Type B pancreatic cell (in vitro differentiated cells): ENCODE measurements at places on chromosomes 13 and 19. TPM values are rescaled to one million over a fixed set of nuclear protein-coding genes. Genes with fewer than 3 reads are reported as not detected.

Gene MBD3L2B
- total RNA-seq: not detected in 2 replicates

- H3K36me3 ChIP-seq: no peaks in the 10 kb centered on the region
- no peaks in the 10 kb centered on the region for H3K27me3 ChIP-seq
- DNase-seq: no peak
- no peak overlapping the region for H3K4me3 ChIP-seq
- peaks cover 5% of the 10 kb centered on the region for H3K4me1 ChIP-seq
Measured at GRCh38 chr13:33518452-33518851, 232.9 kb upstream of the STARD13 start.

GRCh38 chr13:110268576-110269185 is 38.3 kb downstream of the COL4A1 start:
- no peak for DNase-seq
- no peaks in the 10 kb centered on the region for H3K36me3 ChIP-seq
- no peak overlapping the region for H3K27ac ChIP-seq
- H3K4me3 ChIP-seq: no peak overlapping the region
- H3K4me1 ChIP-seq: peaks cover 11% of the 10 kb centered on the region

Gene ZNF221
- total RNA-seq: 7.6 and 12.2 TPM in 2 replicates

DNA sequence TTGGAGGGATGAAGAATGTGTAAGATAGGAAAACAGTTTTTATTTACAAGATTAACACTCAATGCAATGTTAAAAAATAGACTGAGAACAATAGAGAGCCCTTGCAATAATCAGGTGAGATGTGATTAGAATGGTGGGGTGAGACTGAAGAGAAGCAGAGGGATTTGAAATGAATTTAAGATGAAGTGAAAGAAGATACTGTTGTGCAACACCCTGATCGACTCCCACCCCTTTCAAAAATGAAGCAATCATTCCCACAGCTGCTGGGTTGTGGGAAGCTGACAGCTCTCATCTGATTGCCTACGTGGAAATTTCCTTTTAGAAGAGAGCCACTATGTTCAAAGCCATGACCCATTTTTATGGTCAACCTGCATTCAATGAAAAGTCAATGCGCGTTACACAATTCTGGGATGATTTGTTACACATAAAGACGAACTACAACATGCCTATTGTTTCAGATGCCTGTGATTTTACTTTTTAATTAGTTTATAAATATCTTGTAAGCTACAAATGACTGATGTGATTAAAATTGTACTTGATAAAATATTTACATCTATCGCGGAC is 1374.8 kb downstream of the PCDH9 start:
- H3K36me3 ChIP-seq: no peaks in the 10 kb centered on the region
- H3K27ac ChIP-seq: no peak overlapping the region
- peaks cover 6% of the 10 kb centered on the region for H3K4me1 ChIP-seq
- no peak overlapping the region for H3K4me3 ChIP-seq
- DNase-seq: no peak

DNA sequence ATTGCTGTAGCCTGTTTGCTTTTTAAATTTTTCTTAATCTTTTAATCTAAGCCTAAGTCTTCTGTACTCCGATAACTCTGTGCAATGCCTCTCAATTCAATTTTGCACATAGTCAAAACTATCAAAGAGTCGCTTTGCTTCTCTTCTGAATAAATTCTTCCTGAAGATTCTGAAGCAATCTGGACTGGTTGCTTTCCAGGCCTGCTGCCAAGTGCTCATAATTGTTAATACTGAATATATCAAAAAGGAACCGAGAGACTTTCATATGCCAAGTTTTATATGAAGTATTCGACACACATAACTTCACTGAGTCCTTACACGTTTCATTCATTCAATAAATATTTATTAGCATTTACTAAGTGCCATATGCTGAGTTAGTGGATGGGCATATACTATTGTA is 91.3 kb downstream of the EDNRB start:
- no peaks in the 10 kb centered on the region for H3K36me3 ChIP-seq
- H3K4me1 ChIP-seq: peaks cover 3% of the 10 kb centered on the region
- H3K4me3 ChIP-seq: no peak overlapping the region

DNA sequence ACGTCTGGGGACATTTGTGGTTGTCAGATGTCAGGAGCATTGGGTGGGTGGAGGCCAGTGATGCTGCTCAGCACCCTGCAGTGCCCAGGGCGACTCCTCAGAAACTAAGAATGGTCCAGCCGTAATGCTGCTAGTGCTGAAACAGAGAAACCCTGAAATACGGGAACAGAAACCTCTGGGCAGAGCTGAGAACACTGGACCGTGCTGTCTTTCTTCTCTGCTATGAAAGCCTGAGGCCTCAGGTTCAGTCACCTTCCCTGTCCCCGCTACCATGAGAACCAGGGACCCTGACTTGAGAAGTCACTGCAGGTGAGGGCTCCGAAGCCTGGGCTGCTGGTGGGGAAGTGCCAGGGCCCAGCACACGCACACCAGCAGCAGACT is 13.4 kb downstream of the CAPS start:
- no peak for DNase-seq
- no peak overlapping the region for H3K27ac ChIP-seq
- H3K4me1 ChIP-seq: no peaks in the 10 kb centered on the region
- H3K4me3 ChIP-seq: no peak overlapping the region
- peaks cover 14% of the 10 kb centered on the region for H3K36me3 ChIP-seq
- H3K27me3 ChIP-seq: no peaks in the 10 kb centered on the region

- H3K36me3 ChIP-seq: peaks cover 23% of the 10 kb centered on the region
- H3K4me3 ChIP-seq: no peak overlapping the region
- no peaks in the 10 kb centered on the region for H3K27me3 ChIP-seq
- H3K4me1 ChIP-seq: peaks cover 35% of the 10 kb centered on the region
- DNase-seq: no peak
Measured at GRCh38 chr13:111174377-111175114, 59.4 kb downstream of the ARHGEF7 start.

- no peak overlapping the region for H3K27ac ChIP-seq
- no peaks in the 10 kb centered on the region for H3K36me3 ChIP-seq
- H3K4me3 ChIP-seq: no peak overlapping the region
- no peak for DNase-seq
Measured at GRCh38 chr19:29596885-29597525, 9.1 kb upstream of the POP4 start.

GRCh38 chr19:34225659-34226015 is 28.7 kb upstream of the GARRE1 start:
- H3K27me3 ChIP-seq: no peaks in the 10 kb centered on the region
- no peak overlapping the region for H3K27ac ChIP-seq
- H3K4me3 ChIP-seq: no peak overlapping the region

Gene EHD2
- 10.3 and 21.0 TPM in 2 replicates for total RNA-seq

DNA sequence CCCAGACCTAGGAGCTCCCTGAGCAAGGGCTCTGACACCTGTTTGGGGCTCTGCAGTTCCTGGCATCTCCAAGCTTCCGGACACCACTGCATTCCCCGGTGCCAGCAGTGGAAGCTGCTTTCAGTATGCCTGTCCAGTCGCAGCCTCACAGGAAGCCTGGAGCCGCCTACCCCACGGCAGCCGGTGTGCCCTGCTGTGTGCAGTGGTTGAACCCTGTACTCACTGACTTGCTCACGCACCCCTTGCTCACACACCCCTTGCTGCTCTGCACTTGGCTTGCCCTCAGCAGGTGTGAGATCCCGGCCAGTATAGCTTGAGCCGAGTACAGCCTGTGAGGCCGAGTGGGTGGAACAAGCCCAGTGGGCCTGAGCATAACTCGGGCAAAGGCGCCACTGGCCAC is 70.3 kb downstream of the PIBF1 start:
- H3K4me1 ChIP-seq: no peaks in the 10 kb centered on the region
- H3K4me3 ChIP-seq: no peak overlapping the region
- no peak for DNase-seq
- no peak overlapping the region for H3K27ac ChIP-seq
- peaks cover 22% of the 10 kb centered on the region for H3K36me3 ChIP-seq

Gene HCST
- 1.0 and 1.3 TPM in 2 replicates for total RNA-seq

- peaks cover 15% of the 10 kb centered on the region for H3K4me1 ChIP-seq
- DNase-seq: no peak
- H3K27ac ChIP-seq: peak overlapping the region; percentile 31
- no peaks in the 10 kb centered on the region for H3K27me3 ChIP-seq
- H3K4me3 ChIP-seq: no peak overlapping the region
- H3K36me3 ChIP-seq: no peaks in the 10 kb centered on the region
Measured at GRCh38 chr19:48685583-48685982, 10.2 kb upstream of the FUT2 start.

Gene PCP2
- 1.0 TPM in 1 of 2 replicates, not detected in the other for total RNA-seq

DNA sequence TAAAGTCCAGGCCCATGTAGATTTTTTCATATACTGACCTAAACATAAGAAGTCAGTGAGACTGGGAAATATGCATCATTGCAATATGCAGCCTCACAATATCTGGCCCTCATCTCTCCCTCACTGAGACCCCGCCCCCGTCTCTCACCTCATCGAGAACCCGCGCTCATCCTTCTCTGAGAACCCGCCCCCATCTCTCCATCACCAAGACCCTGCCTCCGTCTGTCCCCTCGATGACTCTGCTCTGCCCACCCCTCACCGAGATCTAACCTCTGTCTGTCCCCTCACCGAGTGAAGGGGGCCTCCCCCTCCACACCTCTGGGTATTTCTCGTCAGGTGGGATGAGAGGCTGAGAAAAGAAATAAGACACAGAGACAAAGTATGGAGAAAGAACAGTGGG is 20.5 kb upstream of the ZNF846 start:
- H3K4me1 ChIP-seq: peaks cover 35% of the 10 kb centered on the region
- no peak for DNase-seq
- peak overlapping the region; percentile 81 for H3K4me3 ChIP-seq
- no peaks in the 10 kb centered on the region for H3K27me3 ChIP-seq
- H3K27ac ChIP-seq: peak overlapping the region; percentile 82

- H3K27ac ChIP-seq: peak overlapping the region; percentile 66
- DNase-seq: no peak
- no peaks in the 10 kb centered on the region for H3K36me3 ChIP-seq
- peaks cover 8% of the 10 kb centered on the region for H3K4me1 ChIP-seq
- H3K4me3 ChIP-seq: no peak overlapping the region
- H3K27me3 ChIP-seq: no peaks in the 10 kb centered on the region
Measured at GRCh38 chr13:109707044-109707741, 79.2 kb downstream of the IRS2 start.

DNA sequence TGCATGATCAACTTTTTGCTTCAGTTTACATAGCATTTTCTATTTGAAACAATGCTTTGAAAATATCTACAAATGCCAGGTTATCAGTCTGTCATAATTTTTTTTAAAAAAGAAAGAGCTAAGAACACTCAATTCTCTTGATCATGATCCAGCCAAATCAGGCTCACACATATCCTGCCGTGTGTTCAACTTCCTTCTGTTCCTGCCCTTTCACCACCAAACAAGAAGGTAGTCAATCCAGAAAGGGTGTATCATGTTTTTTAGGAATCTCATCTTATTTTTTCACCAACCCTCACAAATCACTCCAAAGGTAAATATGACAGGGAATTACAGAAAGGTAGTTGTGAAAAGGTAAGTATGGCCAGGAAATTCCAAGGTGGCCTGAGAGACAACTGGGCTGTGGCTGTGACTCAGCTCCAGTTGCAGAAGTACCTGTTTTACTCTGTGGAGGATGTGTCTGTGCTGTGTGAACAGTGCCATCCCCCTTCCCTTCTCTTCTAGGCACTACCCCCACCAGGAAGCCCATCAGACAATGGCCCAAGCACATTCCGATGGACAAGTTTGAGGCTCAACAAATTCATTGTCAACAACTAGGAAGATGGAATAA is 138.8 kb upstream of the GJB6 start:
- H3K4me3 ChIP-seq: no peak overlapping the region
- no peaks in the 10 kb centered on the region for H3K36me3 ChIP-seq
- peak overlapping the region; percentile 62 for H3K27ac ChIP-seq
- H3K27me3 ChIP-seq: no peaks in the 10 kb centered on the region
- no peak for DNase-seq

- H3K27me3 ChIP-seq: peaks cover 31% of the 10 kb centered on the region
- H3K4me1 ChIP-seq: no peaks in the 10 kb centered on the region
- no peak overlapping the region for H3K27ac ChIP-seq
- no peaks in the 10 kb centered on the region for H3K36me3 ChIP-seq
- no peak overlapping the region for H3K4me3 ChIP-seq
- DNase-seq: no peak
Measured at GRCh38 chr19:54011507-54012211, 20.2 kb downstream of the CACNG6 start.
